ENCODE measurements at places on chromosomes 6 and 20.
A peak's percentile ranks its signal among the peaks of the same experiment; 100 is the strongest.

- peak; percentile 76 for DNase-seq
These were observed 118.4 kb upstream of the SGK1 start for GRCh38 chr6:134436281-134436815.

GRCh38 chr6:149363154-149363553, 36.9 kb upstream of the SUMO4 start:
- DNase-seq: no peak

GRCh38 chr20:25624500-25624939, 706 bp upstream of the NANP start:
- DNase-seq: no peak

DNA sequence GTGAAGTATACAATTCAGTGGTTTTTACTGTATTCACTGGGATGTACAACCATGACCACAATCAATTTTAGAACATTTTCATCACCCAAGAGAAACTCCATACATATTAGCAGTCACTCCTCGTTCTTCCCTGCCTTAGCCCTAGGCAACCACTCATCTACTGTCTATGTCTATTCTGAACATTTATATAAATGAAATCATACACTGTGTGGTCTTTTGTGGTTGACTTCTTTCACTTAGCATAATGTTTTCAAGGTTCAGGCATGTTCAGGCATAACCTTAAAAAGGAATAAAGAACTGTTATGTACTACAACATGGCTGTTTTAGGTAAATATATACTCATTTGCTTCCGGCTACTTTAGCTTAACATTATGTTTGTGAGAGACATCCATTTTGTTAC, 37.3 kb downstream of the BLTP3A start:
- no peak for DNase-seq

GRCh38 chr6:75402296-75402695, 91.3 kb downstream of the FILIP1 start:
- no peak for DNase-seq

DNA sequence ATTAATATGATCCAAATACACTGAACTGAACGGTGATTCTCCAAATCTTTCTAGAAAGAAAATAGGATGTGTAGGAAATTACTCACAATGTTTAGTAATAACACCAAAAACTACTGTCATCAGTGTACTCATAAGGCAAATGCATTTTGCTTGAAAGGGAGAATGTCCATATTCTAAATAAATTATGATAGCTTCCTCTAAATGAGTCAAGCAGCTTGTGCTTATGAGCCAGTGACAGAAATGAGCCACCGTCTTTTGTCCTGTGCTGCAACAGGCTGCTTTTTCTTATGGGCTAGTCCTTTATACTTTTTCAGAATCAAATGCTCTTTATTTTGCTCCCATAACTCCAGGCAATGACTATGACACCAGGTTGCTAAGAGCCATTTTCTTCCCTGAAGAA, 4.5 kb upstream of the ZNF451 start:
- DNase-seq: no peak

- no peak for DNase-seq
These were observed 20.3 kb downstream of the SSR1 start for GRCh38 chr6:7292596-7293255.

Data from K562 (cell line).